ENCODE measurements at places on chromosomes 3 and 15.

- DNase-seq, result no peak
Observed at GRCh38 chr3:59774000-59774399, 724.2 kb upstream of the CFAP20DC start.

- DNase-seq, result no peak
Observed at GRCh38 chr15:82183121-82184031, 79.2 kb downstream of the EFL1 start.

GRCh38 chr3:176739159-176739558 lies 458.1 kb downstream of the TBL1XR1 start:
- no peak for DNase-seq

- DNase-seq, result no peak
Observed at GRCh38 chr3:150956376-150956775, 16.2 kb downstream of the CLRN1 start.

- DNase-seq, result no peak
Observed at GRCh38 chr3:167941234-167941995, 154.3 kb downstream of the GOLIM4 start.

- DNase-seq, result no peak
Observed at GRCh38 chr3:187369089-187369447, 883 bp downstream of the RTP4 start.

- DNase-seq, result no peak
Observed at GRCh38 chr3:186598108-186598784, 14.6 kb upstream of the AHSG start.

DNA sequence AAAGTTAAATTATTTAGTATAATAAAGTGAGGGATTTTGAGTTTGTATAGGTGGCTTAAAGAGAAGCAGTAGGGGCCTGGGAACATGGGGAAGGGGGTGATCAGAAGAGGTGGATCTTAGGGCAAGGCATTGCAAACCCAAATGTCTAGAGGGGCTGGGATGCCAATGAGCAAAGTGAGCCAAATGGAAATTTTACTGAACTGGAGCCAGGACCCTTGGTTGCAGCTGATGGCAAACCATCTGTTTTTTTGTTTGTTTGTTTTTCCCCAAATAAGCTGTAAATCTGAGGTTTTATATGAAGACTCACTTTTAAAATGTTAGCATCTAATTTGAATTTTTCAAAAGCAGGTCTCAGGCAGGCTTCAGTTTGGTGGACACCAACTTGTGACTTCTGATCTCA lies 14.8 kb upstream of the PARP14 start:
- no peak for DNase-seq

DNA sequence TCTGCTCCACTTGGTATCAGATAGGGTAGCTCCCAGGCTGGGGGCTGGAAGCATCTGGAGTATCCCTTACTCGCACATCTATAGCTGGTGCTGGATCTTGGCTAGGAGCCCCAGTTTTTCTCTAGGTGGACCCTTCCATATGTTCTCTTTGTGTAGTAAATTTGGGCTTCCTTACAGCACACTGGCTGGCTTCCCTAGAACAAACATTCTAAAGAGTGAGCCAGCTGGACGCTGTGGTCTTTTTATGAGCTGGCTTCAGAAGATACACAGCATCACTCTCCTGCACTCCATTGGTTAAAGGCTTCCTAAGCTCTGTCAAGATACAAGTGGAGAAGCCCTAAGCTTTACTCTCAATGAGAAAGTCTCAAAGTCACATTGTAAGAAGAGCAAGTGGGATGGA lies 322.1 kb downstream of the WDR72 start:
- DNase-seq, result no peak

DNA sequence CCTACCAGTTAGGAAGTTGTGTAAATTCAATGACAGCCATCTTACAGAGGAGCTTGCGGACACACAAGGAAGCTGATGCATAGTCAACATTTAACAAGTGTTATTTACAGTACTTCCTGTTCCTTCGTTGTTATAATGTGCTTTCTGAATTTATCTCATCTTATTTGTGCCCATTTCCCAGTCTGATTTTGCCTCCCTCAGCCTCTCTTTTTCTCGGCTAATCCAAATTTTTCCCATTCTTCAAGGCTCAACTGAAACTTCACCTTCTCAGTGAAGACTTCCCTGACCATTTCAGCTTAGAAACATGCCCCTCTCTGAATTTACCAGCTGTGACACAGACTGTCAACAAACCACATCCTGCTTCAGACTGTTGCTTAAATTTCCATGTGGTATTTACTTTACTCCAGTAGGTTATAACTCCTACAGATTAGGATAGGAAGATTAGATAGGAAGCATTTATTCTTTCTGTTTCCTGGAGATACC lies 55.7 kb upstream of the CP start:
- DNase-seq, result peak; percentile 25

DNA sequence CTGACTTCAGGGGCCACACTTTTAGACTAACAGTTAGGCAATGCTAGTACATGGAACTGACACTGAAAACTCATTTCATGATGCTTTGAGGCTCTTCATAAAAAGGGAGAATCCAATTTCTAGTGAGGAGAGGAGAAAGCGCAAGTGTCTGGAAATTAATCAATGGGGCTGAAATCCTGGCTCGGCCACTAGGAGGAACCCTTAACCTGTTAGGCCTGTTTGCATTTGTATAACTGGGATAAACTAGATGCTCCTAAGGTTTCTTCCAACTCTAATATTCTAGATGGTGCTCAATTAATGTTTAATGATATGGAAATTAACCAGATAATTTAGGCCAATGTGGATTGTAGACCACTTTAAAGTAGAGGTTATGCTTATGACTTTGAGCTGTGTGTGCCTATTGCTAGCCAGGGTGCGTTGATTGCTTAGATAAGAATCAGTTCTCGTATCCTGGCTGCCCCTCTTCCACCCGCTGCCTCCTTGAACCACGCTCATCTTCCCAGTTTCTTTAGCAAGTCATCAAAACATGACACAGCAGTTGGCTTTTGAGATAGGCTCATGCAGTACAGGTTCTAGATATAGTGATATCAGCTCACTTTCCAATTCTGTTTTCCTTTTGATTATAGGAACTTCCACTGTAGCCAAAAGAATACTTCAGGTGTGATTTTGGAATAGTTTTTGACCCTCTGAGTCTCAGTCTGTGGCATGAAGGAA lies 16.8 kb upstream of the CRBN start:
- no peak for DNase-seq

DNA sequence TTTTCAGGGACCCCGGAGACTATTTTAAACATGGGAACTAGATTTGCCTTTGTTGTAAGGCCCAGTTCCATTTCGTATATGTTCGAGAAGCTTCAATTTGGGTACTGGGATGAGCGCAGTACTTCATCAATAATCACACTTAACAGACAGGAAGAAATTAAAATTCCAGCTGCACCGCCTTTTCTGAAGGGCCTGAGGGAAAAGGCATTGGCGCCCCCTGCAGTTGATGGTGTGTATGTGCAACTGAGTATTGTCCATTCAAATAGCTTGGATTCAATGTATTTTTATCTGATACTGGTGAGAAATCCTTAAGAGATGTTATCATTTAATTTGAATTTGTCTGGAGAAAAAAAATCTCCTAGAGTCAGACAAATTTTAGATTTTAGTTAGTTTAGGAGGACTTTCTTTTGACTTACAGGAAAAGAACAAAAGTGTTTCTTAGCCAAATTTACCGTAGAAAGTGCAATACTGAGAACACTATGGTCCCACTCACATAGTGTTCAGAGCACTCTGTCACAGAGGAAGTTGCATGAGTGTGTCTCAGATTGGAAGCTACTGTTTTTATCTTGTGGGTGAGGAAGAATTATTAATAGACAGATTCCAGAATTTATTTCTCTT lies 5.4 kb upstream of the ALDH1A2 start:
- peak; percentile 11 for DNase-seq

- DNase-seq, result no peak
Observed at GRCh38 chr15:52066842-52067544, 45.6 kb downstream of the BCL2L10 start.

DNA sequence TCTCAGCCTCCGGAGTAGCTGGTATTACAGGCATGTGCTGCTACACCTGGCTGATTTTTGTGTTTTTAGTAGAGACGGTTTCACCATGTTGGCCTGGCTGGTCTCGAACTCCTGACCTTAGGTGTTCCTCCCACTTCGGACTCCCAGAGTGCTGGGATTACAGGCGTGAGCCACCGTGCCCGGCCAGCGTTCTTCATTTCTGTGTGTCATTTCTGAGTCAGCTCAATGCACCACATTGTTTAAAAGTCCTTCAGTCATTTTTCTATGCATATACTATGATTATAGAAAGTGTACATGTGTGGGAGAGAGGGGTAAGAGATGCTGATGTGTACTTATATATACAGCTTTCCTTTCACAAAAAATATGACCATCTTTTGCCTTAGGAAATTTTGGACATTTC lies 2.1 kb downstream of the QTRT2 start:
- DNase-seq, result no peak

DNA sequence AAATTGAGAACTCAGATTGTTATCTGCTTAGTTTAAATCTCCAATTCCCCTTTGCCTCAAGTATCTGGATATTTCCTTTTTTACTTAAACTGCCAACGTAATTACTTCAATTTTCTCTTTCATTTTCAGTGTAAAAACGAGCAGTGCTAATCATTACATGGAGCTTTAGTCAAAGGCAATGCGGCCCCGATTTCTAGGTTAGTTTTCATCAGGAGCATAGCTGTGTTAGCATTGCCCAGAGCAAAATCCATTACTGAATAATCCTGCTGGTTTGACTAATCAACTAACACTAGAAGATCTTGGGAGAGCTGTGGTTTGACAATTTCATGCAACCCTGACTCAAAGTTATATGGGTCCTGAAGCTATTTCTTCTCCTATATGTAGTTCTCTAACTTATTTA lies 46.2 kb downstream of the ZPLD1 start:
- DNase-seq, result no peak

- DNase-seq, result no peak
Observed at GRCh38 chr3:45896956-45897355, 10.6 kb downstream of the CCR9 start.

- DNase-seq, result no peak
Observed at GRCh38 chr15:64148581-64148980, 3.0 kb upstream of the SNX22 start.

DNA sequence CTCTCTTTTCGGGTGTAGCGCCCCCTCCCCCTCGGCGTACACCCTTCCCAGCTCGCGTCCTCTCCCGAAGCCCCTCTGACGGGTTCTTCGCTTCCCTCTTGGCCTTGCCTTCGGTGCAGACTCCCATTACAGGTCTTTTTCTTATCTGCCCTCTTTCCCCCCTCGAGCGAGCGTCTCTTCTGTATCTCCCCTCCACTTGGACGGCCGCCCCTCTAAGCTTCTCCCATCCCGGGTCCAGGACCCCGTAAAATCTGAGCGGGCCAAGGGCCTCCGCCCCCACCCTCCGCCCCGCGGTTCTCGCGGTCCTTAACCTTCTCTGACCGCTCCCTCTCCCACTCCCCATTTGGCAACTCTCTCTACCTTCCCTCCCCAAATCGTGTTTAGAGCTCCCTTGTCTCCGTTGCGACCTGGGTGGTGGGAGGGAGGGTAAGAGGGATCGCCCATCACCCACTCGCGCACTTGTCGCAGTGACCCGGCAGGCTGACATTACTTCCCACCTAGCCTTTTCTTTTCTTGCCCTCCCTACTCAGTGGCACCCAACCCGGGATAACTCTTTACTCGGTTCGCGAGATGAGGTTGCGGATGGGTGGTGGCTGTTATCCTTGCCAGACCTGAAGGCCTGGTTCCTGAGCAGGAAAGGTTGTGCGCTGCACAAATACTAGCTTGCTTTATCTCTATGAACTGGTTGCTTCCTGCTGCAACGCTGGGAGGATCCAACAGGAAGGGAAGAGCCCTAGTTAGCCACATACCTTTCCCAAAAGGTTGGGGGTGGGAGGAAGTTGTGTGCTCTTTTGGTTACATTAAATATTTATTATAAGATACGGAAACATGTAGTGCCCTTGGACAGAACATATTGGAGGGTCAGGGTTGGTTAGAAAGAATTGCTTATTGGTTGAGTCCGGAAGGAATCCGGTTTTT lies 922 bp downstream of the RAB11A start:
- DNase-seq, result no peak

- no peak for DNase-seq
Observed at GRCh38 chr15:87916208-87916607, 340.3 kb downstream of the NTRK3 start.

DNA sequence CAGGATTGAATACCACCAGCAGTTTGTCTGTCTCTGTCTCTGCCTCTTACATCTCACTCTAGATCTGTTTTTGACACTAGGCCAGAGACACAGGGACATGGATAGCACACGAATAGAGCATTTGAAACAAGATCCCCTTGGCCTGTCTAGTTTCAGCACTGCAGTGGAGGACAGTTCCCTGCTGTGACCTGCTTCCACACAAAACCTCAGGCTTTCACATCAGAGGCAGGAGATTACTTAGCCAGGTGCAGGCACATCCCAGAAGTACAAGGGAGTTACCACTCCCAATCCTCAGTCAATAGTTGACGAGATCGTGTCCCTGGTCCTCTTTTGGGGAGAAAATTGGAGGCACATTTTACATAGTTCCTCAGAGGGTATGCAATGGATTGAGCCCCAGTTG lies 34.0 kb upstream of the CCK start:
- DNase-seq, result no peak

DNA sequence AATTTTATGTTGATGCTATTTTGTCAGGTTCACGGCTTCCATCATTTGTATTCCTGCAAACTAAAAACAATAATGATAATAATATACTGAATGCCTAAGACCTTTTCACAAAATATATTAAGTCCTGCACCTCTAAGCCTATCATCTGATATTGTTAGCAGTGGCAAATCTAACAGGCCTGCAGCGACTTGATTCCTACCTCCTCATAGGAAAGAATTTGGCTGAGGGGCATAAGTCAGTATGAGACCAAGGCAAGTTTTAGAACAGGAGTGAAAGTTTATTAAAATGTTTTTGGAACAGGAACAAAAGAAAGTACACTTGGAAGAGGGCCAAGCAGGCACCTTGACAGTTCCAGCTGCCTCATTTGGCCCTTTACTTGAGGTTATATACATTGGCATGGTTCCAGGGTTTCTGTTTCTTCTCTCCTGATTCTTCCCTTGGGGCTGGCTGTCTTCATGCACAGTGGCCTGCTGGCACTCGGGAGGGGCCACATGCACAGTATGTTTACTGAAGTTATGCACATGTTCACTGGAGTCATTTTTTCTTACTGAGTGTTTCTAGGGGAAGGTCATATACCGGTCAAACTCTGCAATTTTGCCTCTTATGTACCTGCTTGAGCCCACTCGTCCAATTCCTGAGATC lies 418.1 kb downstream of the EPHA6 start:
- DNase-seq, result no peak

DNA sequence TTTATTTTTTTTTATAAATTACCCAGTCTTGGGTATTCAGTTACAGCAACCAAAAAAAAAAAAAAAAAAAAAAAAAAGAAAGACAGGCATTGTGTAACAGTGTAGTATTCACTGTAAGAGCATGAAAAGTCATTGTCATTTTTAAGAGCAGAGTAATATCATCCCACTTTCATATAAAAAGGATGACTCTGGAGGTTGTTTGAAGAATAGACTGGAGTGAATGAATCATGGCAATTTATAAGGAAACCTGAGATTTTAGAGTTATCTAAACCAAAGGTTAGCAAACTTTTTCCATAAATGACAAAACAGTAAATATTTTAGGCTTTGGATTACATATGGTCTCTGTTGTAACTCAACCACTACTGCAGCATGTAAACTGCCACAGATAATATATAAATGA lies 794.9 kb downstream of the NTRK3 start:
- no peak for DNase-seq

All from amniotic stem cell (primary cell).